ENCODE measurements at places on chromosomes 4 and X.

GRCh38 chr4:176271749-176272148 is 2.7 kb upstream of the ASB5 start:
- DNase-seq = no peak

- no peak for DNase-seq
Measured at GRCh38 chr4:15864651-15865566, 73.6 kb downstream of the FGFBP1 start.

- no peak for DNase-seq
Measured at GRCh38 chr4:110622841-110623717, at the start of gene PITX2. PITX2 (minus strand) TSS chr4:110623077; CDS start chr4:110622460, 617 bp downstream.

- DNase-seq = no peak
Measured at GRCh38 chrX:34918856-34919255, 23.7 kb upstream of the FAM47B start.

- peak; percentile 44 for DNase-seq
Measured at GRCh38 chrX:55867708-55868107, 150.2 kb downstream of the RRAGB start.

DNA sequence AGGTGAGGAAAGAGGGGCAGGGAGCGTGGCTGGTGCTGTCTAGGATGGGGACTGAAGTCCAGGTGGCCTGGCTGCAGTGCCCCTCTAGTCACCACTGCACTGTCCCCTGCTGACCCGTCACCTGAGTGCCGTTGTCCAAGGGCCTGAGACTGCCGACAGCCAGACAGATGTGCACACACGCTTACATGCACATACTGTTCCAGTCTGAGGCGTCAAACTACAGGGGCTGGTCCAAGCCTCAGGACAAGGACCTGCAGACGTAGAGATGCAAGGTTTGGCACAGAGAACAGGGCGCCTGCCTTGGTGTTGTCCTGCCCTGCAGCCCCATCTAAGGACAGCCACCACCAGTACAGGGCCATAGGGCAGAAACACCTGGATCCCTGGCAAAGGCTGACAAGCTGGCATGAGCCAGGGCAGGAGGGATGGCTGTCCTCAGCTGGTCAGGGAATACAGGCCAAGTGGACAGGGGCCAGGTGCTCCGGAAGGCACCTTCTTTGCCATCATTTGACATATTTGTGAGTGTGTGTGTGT is 1.7 kb downstream of the SLC2A9 start:
- no peak for DNase-seq

GRCh38 chr4:189305500-189305899 is 635.2 kb upstream of the FRG1 start:
- DNase-seq = no peak

DNA sequence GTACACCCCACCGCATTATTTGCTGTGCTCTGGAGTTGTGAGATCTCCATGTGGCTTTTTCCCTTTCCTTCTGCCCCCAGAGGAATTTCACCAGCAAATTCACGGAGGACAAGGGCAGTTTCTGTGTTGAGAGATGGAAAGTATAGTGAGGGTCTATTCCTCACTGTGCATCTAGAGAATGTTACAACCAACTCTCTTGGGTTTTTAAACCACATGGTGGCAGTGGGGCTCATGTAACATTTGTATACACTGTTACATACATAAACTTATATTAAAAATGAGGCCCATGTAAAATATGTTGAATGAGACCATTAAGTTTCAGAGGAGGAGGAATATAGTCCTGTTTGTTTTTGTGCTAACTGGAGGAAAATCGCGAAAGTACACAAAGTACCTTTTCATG is 909 bp upstream of the PRKG2 start:
- no peak for DNase-seq

- no peak for DNase-seq
Measured at GRCh38 chr4:175789647-175790046, 22.4 kb downstream of the GPM6A start.

DNA sequence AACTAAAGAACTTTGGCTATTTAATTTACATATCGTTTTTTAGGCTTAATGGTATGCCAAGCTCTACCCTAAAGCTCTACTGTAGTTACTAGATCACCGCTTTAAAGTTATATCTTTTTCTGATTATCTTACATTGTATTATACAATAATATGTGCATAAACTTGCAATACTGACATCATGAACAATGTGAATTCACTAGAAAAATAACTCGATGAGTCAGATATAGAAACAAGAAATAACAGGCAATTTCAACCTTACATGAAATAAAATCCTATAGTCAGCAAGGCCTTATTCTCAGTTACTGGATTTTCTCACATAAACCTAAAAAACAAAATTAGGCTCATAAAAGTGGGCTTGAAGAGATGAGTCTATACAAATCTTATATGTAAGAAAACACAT is 32.5 kb downstream of the PDGFC start:
- DNase-seq = no peak

DNA sequence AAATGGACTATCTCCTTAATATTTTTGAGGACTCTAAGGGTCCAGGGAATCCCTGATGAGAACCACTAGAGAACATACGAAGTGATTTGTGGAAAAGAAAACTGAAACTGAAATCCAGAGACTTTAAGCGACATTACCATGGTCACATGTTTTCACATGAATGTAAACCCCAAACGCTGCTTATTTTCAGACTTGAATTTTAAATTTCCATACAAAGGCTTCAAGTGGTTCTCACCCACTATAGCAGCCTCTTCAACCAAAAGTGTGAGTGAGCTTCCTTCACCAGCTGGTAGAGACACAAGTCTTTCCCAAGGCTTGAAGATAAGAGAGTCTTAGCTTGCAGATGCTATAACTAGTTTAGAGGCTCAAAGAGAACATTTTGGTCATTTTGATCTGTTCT is 232.7 kb downstream of the MGST2 start:
- no peak for DNase-seq

- no peak for DNase-seq
Measured at GRCh38 chrX:4239650-4240540, 526.4 kb upstream of the PRKX start.

GRCh38 chrX:111507933-111508332 is 3.5 kb upstream of the SERTM2 start:
- DNase-seq = no peak

DNA sequence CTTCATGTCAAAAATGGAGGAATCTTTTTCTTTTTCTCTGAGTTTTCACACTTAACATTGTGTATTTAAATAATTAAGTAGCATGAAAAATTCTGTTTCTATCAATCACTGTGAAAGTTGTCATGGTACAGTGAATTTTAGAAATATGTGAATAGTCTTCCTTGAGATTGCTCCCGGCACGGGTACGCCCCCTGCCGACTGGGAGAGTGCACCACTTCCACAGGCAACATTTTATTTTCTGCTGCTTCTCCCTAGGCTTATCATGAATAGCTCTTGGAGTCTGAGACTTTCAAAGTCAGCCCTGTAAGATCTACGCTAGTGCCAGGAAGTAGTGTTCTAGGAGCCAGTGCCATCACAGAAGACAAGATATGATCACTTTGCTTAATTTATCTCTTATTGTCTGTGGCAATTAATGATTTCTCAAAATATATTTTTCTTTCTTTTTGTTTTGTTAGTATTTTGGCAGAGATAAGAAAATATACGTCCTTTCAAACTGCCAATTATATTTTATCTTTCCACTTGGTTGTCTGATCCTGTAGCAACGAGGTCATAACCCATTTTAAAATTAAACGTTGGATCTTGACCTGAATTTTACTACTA is 763.8 kb upstream of the AADAT start:
- DNase-seq = peak; percentile 13

GRCh38 chr4:125434136-125434535 is 119.4 kb downstream of the FAT4 start:
- DNase-seq = no peak

- DNase-seq = no peak
Measured at GRCh38 chr4:184310881-184311709, 93.4 kb upstream of the ENPP6 start.

DNA sequence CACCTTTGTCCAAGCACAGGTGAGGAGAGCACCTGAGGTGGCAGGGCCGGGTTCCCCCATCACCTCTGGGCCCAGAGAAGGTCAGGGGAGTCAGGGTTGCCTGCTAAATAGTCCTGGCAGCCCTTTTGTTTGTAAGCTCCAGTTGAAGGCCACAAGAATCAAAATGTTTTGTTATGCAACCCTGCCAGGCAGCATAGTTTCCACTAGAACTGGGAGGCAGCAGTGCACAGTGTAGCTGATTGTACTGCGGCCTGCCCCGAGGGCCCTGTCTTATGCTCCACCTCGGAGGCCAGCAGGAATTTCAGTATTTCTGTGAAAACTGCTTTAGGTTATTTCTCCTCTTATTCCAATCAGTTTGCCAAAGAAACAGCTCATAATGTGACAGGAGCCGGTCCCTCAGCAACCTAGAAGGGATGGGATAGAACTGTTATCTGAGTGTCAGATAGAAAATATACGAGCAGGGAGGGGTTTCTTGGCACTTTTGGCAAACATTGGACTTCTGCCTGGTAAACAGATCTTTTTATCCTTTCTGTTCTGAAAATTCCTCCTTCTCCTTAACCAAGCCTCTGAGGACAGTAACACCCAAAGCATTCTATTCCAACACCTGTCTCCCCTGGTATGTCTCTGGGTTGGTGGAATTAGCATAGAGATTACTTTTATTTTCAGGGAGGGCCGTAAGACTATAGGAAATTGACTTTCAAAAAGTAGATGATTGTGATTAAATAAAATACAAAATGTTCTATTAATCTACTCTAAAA is 93.6 kb downstream of the LNX1 start:
- DNase-seq = no peak

DNA sequence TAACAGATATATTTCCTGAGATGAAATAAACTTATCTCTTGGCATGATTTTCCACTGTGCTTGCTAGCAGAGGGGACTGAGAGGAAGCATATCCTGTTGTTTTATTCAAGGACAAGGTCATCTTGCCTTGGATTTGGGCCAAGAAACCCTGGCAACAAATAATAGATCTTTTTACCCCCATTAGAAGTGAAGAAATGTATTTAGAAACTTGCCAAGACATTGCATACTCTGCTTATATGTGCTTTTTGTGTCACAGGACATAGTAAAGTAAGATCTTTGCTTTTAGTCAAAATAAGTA is 170.2 kb downstream of the RAPGEF2 start:
- no peak for DNase-seq

DNA sequence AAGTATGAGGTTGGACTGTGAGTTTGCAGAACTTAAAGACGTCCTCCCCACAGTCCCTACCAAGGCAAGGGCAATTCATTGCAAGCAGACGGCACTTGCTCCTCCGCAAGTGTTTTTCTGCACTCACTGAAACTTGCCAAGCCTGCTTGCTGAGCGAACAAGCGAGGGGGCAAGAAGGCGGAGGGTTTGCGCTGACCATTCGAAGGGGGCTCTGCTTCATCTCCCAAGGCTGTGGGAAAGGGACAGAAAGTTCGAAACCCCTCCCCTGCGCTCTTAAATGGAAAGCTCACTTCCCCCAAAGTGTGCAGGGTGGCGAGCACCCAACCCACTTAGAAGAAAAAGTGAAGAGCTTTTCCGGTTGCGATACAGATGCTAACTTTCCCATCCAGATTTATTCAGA is 1.4 kb downstream of the MID1 start:
- no peak for DNase-seq

DNA sequence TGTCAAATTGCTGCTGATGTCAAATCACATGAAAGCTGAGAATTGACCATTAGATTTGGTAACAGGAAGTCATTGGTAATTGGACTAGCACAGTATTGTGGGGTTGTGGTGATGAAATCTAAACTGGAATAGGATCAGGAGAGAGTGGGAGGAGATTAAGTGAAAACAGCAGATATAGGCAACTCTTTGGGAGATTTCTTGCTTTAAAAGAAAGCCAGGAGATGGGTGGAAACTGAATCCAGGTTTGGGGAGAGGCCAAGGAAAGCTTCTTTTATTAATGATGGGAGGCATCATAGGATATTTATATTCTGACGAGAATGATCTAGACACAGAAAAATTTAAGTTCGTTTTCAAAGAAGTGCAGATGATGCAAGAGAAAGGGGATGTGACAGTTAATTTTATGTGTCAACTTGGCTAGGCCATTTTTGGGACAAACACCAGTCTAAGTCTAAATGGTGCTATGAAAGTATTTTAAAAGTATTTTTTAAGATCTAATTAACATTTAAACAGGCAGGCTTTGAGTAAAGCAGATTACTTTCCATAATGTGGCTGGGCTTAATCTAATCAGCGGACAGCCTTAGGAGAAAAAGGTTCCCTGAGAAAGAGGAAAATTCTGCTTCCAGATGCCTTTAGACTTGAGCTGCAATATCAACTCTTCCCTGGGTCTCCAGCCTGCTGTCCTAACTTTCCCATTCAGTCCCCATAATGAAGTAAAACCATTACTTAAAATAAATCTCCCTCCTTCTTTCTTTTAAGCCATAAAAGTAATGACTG is 24.7 kb downstream of the SEC24D start:
- no peak for DNase-seq

- DNase-seq = no peak
Measured at GRCh38 chrX:10103023-10103422, 53.8 kb upstream of the CLCN4 start.

DNA sequence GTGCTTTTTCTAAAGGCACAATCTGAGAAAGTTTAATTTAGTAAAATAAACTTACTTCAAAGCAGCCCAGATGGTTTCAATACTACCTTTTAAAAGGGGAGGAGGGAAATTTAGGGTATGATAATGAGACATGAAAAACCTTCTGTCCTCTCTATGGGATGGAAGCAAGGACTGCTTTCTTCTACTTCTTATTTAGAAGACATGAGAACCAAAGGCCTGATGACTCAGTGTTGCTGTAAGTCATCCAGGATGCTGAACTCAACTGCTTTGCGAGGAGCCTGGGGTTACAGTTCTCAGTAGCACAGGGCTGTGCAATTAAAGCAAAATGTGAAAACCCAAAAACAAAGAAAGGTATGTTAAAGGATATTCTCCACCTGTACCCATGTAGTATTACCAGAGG is 140.8 kb upstream of the EDNRA start:
- DNase-seq = no peak

- no peak for DNase-seq
Measured at GRCh38 chr4:140158365-140159030, 4.5 kb upstream of the MAML3 start.

- DNase-seq = no peak
Measured at GRCh38 chr4:102522031-102522440, 20.9 kb downstream of the NFKB1 start.

GRCh38 chr4:119313237-119313636 is 8.7 kb downstream of the FABP2 start:
- no peak for DNase-seq

DNA sequence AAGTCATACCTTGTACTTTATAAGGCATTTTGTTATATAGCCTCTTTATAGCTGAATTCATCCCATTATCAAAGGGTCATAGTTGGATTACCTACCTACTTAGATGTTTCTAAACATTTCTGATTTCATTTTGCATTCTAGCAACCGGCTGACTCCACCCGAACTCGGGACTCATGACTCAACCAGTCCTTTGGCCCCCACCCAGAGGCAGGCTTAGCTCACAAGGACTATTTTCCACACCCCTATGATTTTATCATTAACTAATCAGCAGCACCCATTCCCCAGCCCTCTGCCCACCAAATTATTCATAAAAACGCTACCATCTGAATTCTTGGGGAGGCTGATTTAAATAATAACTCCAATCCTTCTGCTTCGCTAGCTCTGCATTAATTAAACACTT is 79.9 kb upstream of the EGFL6 start:
- no peak for DNase-seq

- no peak for DNase-seq
Measured at GRCh38 chr4:112403101-112403945, 106.2 kb downstream of the ALPK1 start.

Data from GM06990 (cell line).